ENCODE measurements at places on chromosomes 6 and 20.

DNA sequence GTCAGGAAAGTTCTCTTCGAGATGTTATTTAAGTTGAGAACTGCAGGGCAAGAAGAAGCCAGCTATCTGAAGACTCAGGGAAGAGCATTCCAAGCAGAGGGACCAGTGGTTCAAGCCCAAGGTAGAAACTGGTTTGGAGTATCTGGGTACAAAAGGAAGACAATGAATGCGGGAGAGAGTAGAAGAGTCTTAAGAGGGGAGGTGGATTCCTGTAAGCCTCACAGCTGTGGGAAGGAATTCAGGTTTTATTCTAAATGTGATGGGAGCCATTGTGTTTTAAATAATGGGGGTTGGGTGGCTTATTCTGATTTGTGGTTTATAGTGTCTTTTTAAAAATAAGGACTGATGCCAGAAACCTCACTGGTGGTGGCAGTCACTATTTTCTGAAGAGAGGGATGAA is 37.6 kb upstream of the TENT5A start:
- DNase-seq: no peak

DNA sequence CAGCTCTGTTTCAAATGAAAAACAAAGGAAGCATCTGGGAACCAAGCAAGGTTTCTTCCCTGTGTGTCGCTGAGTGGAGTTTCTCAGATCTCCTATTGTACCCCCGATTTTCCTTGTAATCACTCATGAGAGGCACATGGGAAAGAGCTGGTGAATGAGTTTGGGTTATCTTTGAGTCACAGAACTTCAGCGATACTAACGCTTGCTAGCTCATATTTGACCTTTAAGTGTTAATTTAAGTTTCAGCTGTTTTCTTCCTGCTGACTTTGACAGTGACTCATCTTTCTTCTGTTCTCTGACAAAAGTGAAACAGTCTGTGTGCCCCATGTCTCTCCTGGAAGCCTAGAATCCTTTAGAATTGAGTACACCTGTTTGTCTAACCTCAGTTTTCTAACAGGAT is 261.1 kb upstream of the RGS17 start:
- no peak for DNase-seq

GRCh38 chr6:31722173-31722572 is 627 bp upstream of the LY6G6C start:
- no peak for DNase-seq

DNA sequence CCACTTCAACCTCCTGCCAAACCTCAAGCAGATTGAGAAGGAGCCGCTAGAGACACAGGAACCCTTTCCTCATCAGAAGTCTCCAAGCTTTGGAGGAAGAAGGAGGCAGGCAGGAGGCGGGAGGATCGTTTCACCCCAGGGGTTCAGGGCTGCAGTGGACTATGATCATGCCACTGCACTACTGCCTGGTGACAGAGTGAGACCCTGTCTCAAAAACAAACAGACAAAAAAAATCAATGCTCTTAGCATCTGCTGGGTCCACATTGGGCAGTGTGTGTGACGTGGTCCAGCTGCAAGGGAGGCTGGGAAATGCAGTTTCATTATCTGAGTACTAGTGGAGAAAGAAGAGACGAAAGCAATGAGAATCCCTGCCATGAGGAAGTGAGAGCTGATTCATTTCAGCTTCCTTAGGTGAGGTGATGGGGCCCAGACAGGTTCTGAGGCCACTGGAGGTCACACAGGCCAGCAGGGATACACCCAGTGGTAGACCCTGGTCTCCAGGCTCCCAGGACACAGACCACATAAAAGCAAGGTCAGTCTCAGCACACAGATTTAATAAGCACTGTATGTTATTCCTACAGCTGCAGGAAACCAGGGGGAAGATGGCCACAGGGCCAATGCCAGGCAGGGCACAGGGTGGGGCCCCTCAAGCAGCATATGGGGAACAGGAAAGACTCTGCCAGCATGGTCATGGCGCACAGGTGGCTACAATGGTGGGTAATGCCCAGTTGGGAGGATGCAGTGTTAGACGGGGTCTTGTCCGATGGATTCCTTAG is 4.3 kb downstream of the GFRA4 start:
- DNase-seq: no peak

DNA sequence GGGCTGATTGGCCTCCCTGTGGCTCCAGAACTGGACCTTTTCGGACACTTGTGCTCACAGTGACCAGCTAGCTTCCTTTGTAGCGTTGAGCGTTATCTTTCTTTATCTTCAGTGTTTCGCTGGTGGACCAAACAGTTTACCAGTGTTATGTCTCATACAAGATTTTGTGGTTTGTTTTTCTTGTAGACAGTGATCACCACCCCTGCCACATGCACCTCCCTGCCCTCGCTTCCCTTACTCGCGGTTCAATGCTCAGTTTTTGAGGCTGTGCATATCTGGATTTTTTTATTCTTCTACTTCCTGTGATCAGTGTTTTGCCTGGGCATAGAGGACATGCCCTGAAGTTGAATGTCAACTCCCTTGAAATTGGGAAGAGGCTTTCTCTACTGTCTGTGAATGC is 16.4 kb downstream of the MYT1 start:
- DNase-seq: no peak

DNA sequence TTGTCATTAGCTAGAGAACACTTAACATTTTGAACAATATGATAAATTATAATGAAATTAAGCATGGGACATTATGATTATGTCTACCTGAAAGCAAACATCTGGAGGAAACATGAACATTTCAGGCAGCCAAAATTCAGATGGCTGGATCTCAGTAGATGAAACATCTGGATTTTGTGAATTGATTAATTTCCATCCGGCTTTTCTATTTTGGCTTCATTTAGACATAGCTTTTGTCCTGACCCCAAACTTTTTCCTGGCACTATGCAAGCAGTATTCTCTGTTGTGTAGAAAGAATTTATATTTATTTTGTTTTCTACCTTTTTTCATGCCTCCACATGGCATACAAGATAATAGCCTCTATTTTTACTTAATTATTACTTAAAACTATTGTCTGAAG is 186.3 kb downstream of the OGFRL1 start:
- no peak for DNase-seq

DNA sequence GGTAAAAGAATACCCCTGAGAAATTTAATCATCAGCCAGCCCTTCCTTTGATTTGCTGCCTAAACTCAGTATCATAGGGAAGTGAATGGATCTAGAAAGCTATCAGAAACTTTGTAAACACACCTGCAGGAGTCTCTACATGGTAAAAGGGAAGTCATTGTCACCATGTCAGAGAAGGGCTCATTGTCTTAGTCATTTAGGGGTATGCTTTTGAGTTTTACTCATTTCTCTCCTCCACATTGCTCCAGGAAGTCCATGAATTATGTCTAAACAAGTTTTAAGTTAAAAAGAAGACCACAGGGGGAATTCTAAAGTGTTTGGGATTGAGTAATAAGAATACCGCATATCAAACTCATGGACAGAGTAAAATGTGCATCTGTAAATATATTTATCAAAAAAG is 2.5 kb downstream of the SLC17A1 start:
- no peak for DNase-seq

- DNase-seq: no peak
Measured at GRCh38 chr6:119800526-119800925, 451.0 kb upstream of the MAN1A1 start.

DNA sequence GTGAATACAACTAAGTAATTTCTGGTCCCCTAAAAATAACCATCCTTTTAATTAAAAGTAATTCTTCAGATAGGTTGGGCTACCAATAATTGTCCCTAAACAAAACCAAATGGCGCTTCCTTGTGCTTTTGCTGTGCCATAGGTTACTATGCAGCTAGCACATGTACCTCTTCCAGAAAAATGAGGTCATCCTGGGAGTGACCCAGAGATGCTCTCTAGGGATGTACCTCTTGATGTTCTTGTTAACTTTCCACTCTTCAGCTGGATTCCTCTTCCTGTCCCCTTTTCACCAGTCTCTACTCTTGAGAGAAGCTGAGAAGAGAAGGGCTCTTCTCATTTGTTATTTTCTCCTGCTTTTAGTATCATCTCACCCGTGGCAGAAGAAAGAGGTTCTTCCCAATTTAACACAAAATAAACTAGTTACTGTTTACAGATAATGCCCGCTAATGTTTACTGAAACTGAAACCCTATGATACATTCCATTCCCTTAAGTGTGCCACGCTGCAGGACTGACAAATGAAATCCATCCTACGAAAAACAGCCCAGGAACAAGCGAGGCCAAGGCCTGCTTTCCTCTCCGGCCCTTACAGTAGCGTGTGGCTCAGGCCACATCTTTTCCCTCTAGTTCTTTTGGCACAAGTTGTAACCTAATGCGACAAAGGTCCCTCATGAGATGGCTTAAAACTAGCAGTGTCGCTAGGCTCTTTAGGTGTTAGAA is 24.2 kb downstream of the MRS2 start:
- DNase-seq: no peak

DNA sequence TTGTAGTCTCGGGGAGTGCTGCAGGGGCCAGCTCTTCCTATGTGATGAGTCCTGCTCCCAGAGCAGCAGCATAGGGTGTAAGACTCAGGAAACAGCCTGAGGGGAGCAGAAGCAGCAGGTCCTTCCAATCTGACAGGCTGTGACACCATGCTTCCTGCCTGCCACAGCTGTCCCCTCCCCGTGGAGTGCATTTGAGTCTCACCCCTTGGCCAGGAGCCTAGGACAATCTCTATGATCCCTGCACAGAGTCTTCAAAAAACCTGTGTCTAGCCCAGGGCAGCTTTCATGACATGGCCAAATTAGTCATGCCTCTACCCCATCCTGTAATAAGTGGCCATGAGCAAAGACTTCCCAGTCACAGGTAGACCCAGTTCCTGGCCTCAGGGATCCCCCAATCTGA is 23.1 kb upstream of the LRFN2 start:
- no peak for DNase-seq

DNA sequence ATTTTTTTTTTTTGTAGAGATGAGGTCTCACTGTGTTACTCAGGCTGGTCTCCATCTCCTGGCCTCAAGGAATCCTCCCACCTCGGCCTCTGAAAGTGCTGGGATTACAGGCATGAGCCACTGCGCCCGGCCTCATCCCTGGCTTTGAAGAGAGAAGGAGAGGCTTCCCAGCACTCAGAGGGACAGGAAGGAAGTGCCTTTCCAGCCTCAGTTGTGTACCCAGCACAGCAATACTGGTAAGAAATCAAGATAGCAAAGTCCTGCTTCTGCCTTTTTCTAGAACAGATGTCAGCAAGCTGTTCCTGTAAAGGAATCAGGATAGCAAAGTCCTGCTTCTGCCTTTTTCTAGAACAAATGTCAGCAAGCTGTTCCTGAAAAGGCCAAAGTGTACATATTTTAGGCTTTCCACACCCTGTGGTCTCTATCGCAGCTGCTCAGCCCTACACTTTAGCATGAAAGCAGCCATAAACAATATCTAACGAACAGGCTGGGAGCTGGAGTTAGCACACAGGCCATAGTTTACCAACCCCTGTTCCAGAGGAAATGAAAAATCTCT is 6.3 kb upstream of the PLTP start:
- DNase-seq: no peak

DNA sequence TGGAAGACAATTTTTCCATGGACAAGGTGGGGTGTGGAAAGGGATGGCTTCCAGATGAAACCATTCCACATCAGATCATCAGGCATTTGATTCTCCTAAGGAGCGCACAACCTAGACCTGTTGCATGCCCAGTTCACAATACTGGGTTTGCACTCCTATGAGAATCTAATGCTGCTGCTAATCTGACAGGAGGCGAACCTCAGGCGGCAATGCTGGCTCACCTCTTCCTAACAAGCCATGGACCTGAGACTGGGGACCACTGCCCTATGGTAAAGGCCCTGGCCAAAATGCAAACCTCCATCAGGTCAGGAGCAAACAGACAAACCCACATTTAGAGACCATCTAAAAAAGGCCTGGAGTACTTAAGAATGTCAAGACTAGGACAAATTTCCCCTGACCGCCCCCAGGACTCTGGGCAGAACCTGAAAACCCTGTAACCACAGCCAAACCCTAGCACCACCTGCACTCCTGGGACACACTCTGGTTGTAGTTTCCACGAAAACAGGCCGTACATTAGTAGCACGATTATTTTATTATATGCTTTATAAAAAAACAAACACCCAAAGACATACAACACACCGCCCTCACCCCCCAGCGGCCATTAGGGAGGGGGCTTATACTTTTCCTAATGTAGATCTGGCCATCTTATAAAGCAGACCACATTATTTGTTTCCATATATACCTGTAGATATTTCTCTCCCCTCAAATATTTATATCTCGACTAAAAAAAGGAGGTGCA is 27.3 kb downstream of the SNX5 start:
- DNase-seq: no peak
